IMR-90 (cell line): ENCODE measurements at places on chromosomes 5 and 9.

- DNase-seq, result no peak
Observed at GRCh38 chr9:6123416-6123815, 92.2 kb upstream of the IL33 start.

DNA sequence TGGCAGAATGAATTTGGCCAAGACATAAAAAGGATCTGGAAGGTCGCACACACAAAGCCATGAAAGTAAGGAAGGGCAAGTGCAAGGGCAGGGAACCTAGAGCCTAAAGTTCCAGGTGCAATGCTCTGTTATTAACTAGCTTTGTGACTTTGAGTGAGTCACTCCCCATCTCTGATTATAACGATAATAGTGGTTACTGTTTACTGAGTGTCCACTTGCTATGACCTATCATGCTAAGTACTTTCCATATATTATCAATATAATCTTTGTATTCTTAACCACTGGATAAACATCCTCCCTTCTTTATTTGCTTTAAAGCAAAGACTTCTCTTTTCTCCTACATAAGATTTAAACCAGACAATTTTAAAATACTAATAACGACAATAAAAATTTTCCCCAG, 504.6 kb upstream of the BRINP1 start:
- DNase-seq, result no peak

GRCh38 chr9:126153382-126153781, 173.2 kb upstream of the MVB12B start:
- DNase-seq, result no peak

GRCh38 chr9:128898845-128899565, 17.1 kb downstream of the LRRC8A start:
- DNase-seq, result no peak

- DNase-seq, result no peak
Observed at GRCh38 chr5:180464603-180464970, 29.6 kb upstream of the CNOT6 start.

DNA sequence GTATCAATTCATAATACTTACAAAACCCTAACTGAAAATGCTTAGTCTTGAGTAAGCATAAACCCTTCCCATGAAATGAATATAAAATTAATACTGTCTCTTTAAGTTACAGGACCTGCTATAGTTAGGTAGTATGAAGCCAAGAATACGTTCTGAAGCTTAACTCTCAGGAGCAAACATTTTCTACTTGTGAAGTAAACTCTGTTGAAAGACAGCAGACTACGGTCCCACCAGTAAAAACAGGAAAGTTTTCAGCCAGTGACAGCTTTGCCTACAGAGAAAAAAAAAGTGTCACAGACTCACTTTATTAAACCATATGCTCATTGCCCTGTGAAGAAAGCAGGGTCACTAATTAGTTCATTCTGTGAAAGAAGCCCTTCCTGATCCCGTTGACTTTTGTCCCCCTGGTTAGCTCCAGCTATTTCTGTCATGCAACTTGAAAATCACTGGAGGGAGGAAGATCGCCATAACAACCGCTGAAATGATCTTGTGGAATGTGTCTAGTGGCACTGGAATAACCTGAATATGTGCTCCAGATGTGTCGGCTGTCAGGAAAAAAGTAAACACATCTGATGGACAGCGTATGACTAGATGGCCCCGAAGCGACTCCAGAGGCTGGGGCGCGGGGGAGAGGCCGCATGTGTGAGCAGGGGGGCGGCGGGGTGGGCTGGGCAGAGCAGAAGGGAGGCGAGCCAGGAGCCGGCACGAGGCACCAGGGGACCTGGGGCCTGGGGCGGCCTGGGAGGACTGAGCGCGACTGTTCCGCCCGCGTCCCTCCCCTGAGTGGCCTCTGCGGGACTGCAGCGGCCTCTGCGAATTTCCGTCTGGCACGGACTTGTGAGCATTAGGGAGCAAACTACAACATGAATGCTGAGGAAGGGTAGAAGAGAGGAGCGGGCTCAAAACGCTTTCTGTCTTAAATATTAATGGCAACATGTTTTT, 41.9 kb downstream of the BNC2 start:
- peak; percentile 78 for DNase-seq

GRCh38 chr9:72322678-72323077, 42.3 kb downstream of the ZFAND5 start:
- no peak for DNase-seq

DNA sequence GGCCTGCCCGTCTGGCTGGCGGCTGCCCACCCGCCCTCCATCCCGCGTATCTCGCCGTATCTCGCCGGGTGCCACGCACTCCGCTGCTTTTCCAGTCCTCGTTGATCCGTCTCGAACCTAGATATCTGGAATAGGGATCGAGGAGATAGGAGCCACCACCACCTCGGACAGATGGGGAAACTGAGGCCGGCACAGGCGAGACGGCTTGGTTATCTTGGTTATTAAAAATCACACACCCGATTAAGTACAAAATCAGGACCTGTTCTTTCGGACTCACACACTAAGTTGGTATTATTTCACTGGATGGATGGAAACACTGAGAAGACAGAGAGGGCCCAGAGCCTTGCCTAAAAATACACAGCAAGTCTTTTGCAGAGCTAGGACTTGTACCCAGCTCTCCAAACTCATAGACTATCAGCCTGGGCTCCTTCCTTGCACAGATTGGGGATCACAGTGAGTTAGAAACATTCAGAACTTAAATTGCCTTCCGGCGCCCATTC, 678 bp downstream of the SLC26A2 start:
- DNase-seq, result no peak

GRCh38 chr5:35804841-35805240, 51.9 kb upstream of the IL7R start:
- no peak for DNase-seq

DNA sequence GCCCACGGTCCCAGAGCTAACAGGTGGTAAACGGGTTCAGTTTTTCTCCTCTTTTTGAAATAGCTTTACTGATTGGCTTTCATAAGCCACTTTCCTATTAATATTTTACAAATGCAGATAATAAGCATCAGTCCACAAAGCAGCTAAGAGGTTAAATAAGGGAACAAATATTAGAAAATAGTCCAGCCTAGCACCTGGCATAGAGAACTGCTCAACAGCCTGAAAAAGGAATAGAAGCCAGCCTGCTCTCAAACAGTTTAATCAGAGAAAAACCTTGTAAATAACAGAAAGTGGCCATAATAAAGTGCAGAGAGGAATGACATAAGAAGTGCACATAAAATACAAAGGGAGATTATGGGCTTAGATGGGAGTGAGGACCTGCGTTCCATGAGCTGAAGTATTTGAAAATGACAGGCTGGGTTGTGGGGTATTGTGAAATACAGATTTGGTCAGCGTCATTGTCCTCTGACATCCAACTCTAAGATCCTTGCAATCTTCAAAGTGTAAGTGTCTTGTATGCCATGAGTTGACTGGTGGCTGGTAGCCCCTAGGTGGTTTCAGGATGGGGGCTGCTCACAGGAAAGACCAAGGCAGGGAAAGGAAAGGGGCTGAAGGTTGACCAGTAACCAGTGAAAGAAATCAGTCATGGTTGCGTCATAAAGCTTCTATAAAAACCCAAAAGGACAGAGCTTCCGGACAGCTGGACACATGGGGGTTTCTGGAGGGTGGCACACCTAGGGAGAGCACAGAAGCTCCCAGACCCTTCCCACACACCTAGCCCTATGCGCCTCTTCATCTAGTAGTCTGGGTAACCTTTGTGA, 32.4 kb downstream of the MYO10 start:
- no peak for DNase-seq

GRCh38 chr9:128552744-128553440, 505 bp downstream of the SPTAN1 start:
- DNase-seq, result no peak
